NCI-H1417 treated with DMSO at 0.1 percent for 48 hours (cell line): ENCODE measurements at places on chromosomes 2 and 18.

DNA sequence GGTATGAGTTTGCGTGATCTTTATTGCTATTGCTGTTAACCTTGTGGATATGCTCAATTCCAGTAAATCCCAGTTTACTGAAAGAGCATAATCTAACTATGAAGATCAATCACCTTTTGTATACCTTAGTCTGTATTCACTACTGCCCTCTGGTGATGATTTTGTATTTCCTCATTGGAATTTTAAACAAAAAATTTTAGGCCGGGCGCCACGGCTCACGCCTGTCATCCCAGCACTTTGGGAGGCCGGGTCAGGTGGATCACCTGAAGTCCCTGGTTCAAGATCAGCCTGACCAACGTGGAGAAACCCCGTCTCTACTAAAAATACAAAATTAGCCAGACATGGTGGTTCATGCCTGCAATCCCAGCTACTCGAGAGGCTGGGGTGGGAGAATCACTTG, 5.1 kb downstream of the COMMD1 start:
- DNase-seq = no peak

- DNase-seq = no peak
These were observed 69.0 kb downstream of the OSBPL6 start for GRCh38 chr2:178263159-178263860.

DNA sequence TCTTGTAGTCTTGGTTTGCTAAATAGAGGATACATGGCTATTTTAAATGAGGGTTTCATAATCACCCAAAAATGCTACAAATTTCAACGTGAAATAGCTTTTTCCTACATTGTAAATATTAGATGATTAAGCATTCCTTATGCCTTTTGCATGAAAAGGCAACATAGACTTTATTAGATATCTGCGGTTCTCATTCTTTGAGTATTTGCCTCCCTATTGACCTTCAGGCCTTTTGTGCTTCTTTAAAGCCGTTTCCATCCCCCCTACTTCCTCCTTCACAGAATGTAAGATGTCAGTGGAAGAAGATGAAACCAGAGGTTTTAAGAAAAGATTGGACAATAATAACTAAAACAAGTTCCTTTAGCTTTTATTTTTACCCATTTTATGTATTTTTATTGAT, 144.1 kb downstream of the UBE2E3 start:
- DNase-seq = no peak

DNA sequence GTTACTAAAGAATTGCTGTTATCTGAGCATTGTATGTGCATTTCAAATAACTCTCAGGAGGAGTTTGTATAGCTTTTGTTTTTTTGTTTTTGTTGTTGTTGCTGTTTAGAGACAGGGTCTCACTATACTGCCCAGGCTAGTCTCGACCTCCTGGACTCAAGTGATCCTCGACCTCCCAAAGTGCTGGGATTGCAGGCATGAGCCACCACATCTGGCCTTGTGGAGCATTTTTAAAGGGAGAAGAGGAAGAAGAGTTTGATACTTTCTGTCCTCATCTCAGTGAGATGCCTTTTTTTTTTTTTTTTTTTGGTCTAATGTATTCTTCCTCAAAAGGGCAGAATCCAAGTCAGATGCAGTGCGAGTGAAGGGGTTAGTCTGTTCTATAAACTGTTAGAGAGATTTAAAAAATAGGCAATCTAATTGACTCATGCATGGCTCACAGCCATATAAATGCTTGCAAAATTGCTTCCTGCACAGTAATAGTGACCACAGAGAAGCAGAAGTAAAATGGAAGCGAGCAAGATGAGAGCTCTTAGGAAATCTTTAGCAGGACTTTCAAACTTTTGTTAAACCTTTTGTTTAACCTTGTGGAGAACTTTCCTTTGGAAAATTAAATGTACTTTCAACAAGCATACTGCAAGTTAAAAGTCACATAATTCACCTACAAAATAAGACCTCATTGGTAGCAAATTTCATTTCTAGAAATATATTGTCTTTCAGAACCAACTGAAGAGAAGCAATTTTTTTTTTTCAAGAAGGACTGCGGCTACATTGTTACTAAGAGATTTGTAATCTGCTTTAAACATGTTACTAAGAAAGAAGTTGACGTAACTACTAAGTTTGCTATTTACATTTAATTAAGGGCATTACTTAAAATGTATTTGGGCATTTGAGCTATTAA, 52.3 kb upstream of the ROCK1 start:
- DNase-seq = no peak

GRCh38 chr18:5456577-5457461, 87.0 kb downstream of the EPB41L3 start:
- DNase-seq = no peak

GRCh38 chr2:219104107-219105035, 43.6 kb upstream of the IHH start:
- DNase-seq = no peak

- DNase-seq = no peak
These were observed 24.6 kb downstream of the MAIP1 start for GRCh38 chr2:199979832-199980628.

DNA sequence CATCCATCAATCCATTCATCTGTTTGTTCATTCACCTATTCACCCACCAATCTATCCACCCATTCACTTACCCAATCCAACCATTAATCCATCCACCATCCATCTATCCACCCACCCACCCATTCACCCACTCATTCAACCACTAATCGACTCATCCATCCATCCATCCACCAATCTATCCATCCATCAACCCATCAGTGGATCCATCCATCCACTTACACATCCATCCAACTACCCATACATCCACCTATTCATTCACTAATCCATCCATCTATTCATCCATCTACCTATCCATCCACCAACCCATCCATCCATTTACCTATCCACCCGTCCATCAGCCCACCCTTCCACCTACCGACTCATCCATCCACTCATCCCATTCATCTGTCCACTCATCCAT, 11.3 kb downstream of the MYO7B start:
- no peak for DNase-seq

DNA sequence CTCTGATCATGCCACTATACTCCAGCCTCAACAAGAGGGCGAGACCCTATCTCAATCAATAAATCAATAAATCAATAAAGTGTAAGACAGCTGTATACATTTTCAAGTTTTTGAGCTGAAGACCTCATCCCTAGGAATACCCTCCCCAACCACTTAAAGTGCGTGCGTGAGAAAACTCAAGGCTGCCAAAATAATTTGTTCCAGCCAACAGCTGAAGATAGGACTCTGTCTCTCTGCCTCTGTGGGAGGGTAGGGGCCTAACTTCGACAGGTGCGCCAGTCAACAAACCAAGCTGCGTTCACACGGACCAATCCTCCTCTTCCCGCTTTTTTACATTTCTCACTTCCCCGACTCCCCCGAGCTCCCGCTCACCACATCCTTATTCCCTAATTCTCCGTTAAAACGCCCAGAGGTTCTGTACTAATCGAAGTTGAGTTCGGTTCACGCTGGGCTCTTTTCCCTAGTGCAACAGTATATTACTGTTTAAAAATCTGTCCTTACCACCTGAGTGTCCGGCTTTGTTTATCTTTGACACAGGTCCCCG, 618 bp downstream of the POLR2D start:
- no peak for DNase-seq

DNA sequence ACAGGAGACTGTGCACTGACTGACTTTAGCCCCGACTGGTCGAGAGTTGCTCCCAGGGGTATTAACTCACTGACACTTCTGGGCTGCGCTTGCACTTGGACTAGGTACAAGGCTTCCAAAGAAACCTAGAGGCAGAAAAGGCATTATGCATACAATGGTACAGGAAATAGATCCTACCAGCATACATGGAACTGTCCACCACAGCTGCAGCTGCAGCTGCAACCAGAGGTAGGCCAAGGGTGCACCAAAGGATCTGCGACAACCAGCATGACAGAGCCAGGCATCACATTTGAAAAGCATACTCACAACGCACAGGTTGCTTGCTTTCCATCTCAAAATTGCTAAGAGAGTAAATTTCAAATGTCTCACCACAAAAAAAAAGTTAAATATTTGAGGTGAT, 22.6 kb upstream of the PGAP1 start:
- DNase-seq = no peak

- no peak for DNase-seq
These were observed 166.0 kb downstream of the AGAP1 start for GRCh38 chr2:235659767-235660322.

- no peak for DNase-seq
These were observed 31.2 kb upstream of the MYO3B start for GRCh38 chr2:170146784-170147183.

GRCh38 chr2:83971547-83971946, 487.5 kb downstream of the SUCLG1 start:
- no peak for DNase-seq

GRCh38 chr2:76861708-76862107, 660.5 kb downstream of the LRRTM4 start:
- DNase-seq = no peak

- no peak for DNase-seq
These were observed 28.2 kb upstream of the STAT4 start for GRCh38 chr2:191178806-191179514.

- no peak for DNase-seq
These were observed 212.2 kb downstream of the TRIB2 start for GRCh38 chr2:12928775-12929401.

DNA sequence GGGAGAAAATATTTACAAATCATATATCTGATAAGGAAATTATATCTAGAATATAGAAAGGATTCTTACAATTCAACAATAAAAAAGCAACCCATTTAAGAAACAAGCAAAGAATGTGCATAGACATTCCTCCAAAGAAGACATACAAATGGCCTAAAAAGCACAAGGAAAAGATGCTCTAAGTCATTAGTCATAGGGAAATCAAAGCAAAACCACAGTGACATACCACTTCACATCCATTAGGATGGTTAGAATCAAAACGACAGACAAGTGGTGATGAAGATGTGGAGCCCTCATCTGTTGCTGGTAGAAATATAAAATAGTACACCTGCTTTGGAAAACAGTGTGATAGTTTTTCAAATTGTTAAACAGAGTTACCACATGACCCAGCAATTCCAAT, 48.2 kb downstream of the MAPRE2 start:
- no peak for DNase-seq

GRCh38 chr2:146661473-146662096, 1183.2 kb upstream of the ACVR2A start:
- DNase-seq = peak; percentile 31
